Activated CD4-positive, alpha-beta T cell treated with anti-CD3 and anti-CD28 coated beads, Interleukin-2, Interleukin-6, amounts not matched to agents 100 ng/mL and 50 ng/mL, durations not matched to agents 16 hours and 8 hours (primary cell): ENCODE measurements at places on chromosomes 1 and 21.

DNA sequence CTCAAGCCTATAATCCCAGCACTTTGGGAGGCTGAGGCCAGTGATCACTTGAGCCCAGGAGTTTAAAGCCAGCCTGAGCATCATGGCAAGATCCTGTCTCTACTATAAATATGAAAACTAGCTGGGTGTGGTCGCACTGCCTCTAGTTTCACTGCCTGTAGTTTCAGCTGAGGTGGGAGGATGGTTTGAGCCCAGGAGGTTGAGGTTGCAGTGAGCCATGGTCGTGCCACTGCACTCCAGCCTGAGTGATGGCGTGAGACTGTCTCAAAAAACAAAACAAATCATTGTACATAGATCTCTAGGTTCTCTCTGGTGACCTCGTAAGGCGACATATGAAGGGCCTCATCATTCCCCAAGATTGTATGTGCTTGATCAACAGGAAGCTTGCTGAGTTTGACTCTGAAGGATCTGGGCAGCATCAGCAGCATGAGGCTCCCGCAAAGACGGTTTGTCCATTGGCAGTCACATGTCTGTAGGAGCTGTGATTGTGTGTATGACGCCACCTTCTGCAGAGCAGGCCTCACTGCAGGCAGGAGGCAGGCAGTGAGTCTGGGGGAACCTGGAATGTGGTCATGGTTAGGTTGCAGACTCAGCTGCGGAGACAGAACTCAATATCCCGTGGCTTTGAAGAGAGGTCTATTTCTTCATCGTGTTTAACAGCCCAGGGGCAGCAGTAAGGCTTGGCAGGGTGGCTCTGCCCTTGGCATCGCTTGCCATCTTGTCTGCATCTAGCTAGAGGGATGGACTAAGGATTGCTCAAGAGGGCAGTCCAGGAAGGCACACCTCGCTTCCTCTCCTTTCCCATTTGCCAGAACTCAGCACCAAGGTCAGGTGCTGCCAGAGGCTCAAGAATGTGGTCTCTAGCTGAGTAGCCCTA lies 14.0 kb downstream of the ATP5PO start:
- DNase-seq, result peak; percentile 16

DNA sequence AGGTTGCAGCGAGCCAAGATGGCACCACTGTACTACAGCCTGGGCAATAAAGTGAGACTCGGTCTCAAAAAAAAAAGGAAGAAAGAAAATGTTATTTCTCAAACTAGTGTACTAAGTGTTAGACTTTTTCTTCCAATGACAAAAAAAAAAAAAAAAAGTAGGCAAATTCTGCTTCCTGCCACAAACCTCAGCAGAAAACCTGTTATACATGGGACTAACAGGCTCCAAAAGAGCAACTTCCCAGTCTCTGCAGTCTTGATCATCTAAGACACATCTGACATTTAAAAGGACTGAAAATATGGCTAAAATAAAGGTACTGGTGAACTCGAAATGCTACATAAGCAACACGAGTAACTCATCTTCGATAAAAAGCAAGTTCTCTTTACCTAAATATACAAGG lies 59.6 kb downstream of the HSF2BP start:
- no peak for DNase-seq

DNA sequence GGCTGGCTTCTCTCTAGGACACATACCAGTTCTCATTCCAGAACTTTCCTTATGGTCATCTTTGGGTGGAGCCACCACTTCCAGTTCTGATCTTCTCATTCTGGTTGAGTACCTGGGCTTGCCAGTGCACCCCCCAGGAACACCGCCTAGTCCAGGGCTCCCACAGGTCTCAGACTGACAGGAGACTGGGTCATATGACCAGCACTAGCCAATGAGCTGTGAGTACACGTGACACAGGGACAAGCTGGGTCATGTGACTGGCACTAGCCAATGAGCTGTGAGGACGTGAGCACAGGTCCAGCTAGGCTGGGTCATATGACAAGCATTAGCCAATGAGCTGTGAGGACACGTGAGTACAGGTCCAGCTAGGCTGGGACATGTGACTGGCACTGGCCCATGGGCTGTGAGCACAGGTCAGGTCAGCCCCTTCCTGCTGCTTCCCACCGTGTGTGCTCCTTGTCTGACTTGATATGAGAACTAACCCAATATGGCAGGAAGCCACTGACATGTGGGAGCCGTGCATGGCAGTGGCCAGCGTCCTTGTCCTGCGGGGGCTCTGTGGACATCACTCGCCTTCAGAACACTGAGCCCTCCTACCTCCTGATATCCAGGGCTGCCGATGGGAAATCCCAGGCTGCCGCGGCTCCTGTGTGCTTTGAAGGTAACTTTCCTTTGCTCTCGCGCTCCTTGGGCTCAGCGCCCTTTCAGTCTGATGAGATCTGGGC lies 22.7 kb downstream of the KRTAP10-1 start:
- peak; percentile 37 for DNase-seq

GRCh38 chr1:180849031-180849775 lies 63.5 kb upstream of the KIAA1614 start:
- peak; percentile 5 for DNase-seq
